ENCODE measurements at places on chromosomes 2 and 18.

GRCh38 chr2:164560181-164560792, 61.0 kb downstream of the GRB14 start:
- DNase-seq: no peak

DNA sequence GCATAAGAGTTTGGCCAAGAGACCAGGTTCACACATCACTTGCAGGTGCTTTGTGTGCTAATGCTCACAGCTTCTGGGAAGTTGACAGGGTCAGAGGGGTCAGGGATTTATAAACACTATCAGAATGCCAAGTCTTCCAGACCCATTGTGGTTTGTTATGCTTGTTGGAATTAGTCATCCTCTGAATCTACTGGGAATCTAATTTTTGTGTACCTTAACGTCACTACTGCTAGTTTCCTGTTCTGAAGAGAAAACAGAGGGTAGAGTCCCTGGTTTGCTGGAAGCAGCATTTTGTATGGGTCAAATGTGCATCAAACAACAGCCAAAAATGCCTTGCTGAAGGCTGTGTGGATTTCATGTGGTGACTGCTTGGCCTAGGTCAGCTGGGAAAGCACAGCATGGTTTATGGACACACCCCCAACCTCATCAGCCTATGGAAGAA, 33.3 kb downstream of the ANTXR1 start:
- no peak for DNase-seq

GRCh38 chr2:201984333-201984732, 49.3 kb upstream of the FZD7 start:
- DNase-seq: no peak

DNA sequence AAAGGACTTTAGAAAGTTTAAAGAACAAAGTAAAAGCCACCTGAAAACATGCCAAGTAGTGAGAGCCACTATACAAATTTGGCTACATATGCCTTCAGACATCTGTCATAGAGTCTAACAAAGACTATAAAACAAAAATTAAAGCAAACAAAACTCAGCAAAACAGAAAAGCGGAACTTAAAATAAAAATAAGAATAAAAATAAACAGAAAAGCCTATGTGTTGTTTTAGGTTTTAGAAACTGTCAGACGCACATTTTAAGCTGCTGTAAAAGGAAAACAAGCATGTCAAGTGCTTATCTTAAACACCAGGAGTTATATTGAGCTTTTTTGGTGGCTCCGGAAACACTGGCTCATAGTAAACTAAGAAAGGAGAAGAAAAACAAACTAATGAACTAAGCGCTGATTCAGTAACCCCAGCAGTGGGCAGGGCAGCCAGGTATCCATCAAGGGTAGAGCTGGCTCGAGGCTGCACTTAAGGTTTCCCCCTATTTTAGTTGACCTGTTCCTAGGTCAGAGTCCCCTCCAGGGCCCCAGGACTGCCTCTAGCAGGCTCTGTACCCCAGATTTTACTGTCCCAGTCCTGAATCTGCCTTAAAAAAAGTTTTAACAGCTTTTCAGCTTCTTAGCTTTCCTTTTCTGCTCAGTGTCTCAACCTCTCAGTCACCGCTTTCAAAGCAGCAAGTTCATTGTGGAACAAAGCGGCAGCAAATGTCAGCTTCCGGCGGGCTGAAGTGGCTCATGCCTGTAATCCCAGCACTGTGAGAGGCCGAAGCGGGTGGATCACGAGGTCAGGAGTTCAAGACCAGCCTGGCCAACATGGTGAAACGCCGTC, 15.4 kb upstream of the RMC1 start:
- peak; percentile 58 for DNase-seq

Measured in activated T-cell treated with anti-CD3 and anti-CD28 coated beads, Interleukin-2, amount 50 U/mL, for 48 hours (primary cell).